ENCODE measurements at places on chromosomes 1 and 21.

- DNase-seq = no peak
Observed at GRCh38 chr1:4754816-4755215, 100.4 kb downstream of the AJAP1 start.

DNA sequence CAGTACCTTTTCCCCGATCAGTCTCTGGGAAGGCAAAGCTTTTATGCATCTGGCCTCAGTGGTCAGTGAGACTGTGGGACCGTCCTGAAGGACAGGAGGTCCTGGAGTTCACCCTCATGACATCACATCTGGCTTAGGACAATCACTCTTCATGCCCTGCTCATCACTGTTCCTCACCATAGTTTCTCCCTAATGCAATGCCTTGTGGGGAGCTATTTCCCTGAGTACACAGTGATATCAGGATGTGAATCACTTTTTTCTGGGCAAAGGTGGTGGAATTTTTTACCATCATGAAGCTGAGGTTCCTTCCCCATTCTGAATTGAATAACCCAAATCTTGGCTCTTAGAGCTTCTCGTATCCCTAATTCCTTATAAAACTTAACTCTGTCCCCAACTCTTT, 34.8 kb upstream of the CFAP126 start:
- DNase-seq = no peak

DNA sequence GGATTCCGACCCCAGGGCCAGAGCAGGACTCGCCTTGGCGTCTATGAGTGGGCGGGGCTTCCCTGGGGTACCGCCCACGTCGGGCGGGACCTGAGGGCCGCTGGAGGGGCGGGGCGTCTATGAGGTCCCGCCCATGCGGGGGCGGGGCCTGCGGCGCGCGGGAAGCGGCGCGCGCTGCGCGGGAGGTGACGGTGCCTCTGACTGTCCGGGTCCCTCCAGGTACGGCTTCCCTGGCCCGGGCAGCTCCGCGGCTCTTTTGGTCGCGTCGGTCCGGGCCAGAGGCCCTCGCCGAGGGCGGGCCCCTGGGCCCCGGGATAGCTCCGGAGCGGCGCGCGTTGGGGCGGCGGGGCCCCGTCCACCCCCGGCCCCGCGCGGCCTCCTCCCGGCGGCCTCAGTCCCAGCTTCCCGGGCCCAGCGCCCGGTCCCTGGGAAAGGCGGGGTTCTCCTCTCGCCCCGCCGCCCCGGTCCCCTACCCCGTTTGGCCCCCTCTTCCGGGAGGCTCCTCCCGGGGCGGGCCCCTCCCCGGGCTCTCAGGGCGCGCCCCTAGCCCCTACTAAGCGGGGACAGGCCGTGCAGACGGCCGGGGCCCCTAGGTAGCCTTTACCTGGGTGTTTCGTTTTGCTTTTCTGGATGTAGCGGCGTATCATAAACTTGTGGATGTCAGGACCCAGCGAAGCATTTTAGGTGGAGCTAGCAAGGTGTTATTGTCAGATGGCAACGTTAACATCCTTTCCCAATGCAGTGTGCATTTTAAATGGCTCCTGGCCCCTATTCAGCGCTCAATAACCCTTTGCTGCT, at the start of gene CHAF1B:
Gene CHAF1B (plus strand): TSS at position 160 of the 798 bp plus-strand sequence. CDS start 745 bp downstream, outside the sequence.
- peak; percentile 47 for DNase-seq

DNA sequence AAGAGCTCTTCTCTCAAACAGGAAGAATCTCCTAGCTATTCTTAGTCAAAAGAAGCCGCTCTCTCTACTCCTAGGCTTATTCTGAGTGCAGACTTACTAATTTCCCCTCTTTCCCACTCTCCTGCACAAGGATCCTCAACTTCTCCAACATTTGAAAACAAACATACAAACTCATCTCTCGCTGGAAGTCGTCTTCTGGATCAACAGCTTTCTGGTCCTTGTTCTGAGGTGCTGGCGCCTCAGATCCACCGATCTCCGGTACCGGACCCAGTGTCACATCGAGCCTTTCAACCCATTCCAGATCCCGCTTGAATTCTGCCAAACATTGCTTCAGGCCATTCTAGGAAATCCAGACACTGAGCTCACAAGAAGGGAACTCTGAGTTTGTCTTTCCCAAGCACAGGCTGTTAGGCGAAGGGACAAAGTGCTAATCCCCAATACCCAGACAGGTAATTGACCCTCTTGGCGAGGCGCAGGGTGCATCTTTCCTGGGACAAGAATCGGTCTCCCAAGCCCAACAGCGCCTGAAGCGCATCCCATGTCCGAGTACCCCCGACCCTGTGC, 696 bp downstream of the EBNA1BP2 start:
- no peak for DNase-seq

- DNase-seq = no peak
Observed at GRCh38 chr1:31199949-31200348, 39.7 kb downstream of the NKAIN1 start.
